SK-N-SH (cell line): ENCODE measurements at places on chromosomes 7 and 10. TPM values are rescaled to one million over a fixed set of nuclear protein-coding genes. Genes with fewer than 3 reads are reported as not detected.

DNA sequence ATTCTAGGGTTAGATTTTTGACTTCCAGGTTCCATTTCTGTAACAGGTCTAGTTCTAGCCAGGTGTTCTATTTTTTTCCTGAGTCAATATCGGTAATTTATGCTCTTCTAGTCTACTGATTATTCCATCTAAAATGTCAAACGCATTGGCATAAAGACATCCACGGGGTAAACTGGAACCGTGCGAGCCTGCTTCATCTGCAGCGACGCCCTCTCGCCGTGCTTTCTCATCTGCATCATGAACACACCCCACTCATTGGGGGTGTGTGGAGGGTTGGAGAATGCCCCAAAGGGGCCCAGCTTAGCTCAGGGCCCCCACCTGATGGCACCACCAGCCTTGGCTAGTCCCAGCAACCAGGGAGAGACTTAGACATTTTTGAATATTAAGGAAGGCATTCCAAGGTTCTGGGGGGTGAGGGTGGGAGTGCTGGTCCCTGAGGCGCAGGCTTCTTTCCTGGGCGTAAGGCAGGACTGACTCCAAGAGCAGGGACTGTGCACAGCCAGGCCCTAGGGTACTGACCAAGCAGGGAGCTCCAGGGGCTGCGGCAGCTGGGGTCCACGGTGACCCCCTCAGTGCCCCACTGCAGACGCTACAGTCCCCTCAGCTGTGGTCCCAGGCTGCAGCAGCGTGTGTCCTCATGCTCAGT, 12.9 kb upstream of the CRYGN start:
- no peak for DNase-seq

The ALOX5 gene
- polyA plus RNA-seq: not detected in 2 replicates

The NOS3 gene
- 0.15 and 0.41 TPM in 2 replicates for polyA plus RNA-seq

The UFSP1 gene
- 4.5 and 5.6 TPM in 2 replicates for polyA plus RNA-seq

The LAMB1 gene
- 435 and 471 TPM in 2 replicates for polyA plus RNA-seq
